H9 (cell line): ENCODE measurements at places on chromosomes 7 and 10. TPM values are rescaled to one million over a fixed set of nuclear protein-coding genes. Genes with fewer than 3 reads are reported as not detected.

DNA sequence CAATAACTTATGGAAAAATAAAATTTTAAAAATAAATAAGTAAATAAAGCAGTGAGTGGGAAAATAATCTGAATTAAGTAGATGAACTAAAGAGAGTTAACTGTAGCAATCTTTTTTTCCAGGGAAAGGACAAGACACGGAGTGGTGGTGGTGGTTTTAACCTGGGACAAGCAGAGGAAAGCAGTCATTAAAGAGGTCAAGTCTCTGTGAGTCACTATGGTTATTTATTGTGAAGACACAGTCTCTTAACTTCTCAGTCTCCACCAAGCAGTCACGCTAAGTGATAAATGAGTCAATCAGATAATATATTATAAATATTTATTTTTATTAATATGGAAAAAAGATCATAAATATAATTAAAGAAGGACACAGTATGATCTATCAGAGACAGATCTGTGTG is 228.1 kb upstream of the MEOX2 start:
- no peaks in the 10 kb centered on the region for H3K36me3 ChIP-seq
- H3K4me3 ChIP-seq, result no peak overlapping the region
- no peaks in the 10 kb centered on the region for H3K4me1 ChIP-seq
- no peaks in the 10 kb centered on the region for H3K27me3 ChIP-seq
- no peak overlapping the region for H3K27ac ChIP-seq

DNA sequence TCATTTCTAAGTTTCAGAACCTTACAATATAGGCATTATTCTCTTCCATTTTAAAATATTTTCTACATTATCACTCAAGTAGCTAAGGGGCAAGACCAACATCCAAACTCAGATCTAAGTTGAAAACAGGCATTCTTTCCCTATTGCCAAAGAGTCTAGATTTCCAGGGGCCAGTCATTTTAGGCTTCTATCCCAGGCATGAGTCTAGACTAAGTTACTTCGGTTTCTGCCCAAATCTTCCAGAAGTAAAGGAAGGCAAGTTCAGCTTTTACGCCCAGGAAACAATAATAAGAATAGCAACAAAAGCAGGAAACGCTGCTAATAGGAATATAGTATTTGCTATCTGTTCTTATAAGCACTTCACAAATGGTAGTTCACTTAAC is 189.9 kb downstream of the DGKI start:
- H3K36me3 ChIP-seq, result no peaks in the 10 kb centered on the region; the same call in 1 of the 2 replicates
- H3K27ac ChIP-seq, result no peak overlapping the region
- peaks cover 10% of the 10 kb centered on the region for H3K4me1 ChIP-seq
- no peak overlapping the region; the same call in 2 of the 3 replicates for H3K4me3 ChIP-seq
- H3K27me3 ChIP-seq, result no peaks in the 10 kb centered on the region
- no peak for DNase-seq

GRCh38 chr7:70432567-70433001 is 699.4 kb upstream of the GALNT17 start:
- DNase-seq, result no peak
- H3K27ac ChIP-seq, result no peak overlapping the region
- no peaks in the 10 kb centered on the region for H3K36me3 ChIP-seq
- no peaks in the 10 kb centered on the region for H3K27me3 ChIP-seq

DNA sequence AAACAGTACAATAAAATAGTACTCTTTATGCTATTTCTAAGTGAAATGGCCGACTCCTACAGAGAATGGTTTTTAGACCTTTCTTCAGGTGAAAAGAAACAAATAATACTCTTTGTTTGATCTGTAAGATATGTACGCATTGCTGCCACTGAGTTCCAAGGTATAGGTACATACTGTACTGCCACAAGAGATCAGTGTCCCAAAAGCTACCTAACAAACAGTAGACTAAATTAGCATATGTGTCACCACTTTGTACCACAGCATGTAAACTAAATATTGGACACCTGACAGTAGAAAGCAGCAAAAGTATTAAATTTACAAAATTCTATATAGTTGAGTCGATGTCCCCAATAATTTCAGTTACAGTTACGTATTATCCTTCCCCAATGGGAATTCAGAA is 14.4 kb downstream of the MTPN start:
- H3K4me1 ChIP-seq, result no peaks in the 10 kb centered on the region
- H3K36me3 ChIP-seq, result peaks cover 2% of the 10 kb centered on the region; the same call in 1 of the 3 replicates
- no peak overlapping the region for H3K4me3 ChIP-seq

GRCh38 chr10:13788711-13789447 is 202.1 kb downstream of the PRPF18 start:
- no peak overlapping the region for H3K4me3 ChIP-seq
- peaks cover 9% of the 10 kb centered on the region; the same call in 1 of the 2 replicates for H3K36me3 ChIP-seq
- DNase-seq, result no peak
- H3K4me1 ChIP-seq, result no peaks in the 10 kb centered on the region
- H3K27ac ChIP-seq, result no peak overlapping the region

DNA sequence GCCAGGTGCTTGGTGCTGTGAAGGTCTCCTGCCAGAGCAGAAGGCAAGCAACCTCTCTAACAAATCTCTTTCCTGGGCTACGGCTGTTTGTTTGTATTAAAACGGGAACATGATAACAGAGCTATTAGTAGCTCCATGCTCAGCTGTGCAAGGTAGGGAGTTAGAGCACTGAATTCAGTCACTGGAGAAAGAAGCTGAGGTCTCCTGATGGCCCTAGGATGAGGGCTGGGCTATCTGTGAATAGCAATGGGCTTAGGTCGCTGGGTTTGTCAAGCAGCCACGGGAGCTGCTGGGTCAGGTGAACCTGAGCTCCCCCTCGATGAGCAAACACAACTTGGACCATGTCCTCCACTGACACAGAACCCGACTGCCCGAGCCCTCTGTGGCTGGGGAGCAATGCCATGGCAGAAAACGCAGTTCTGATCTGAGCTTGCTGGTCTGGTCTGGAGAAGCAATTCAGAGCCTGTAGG is 24.4 kb downstream of the TACC2 start:
- H3K4me1 ChIP-seq, result no peaks in the 10 kb centered on the region
- H3K27me3 ChIP-seq, result no peaks in the 10 kb centered on the region
- H3K36me3 ChIP-seq, result no peaks in the 10 kb centered on the region
- no peak overlapping the region for H3K4me3 ChIP-seq
- no peak for DNase-seq

- no peak overlapping the region for H3K4me3 ChIP-seq
- DNase-seq, result no peak
- H3K27me3 ChIP-seq, result no peaks in the 10 kb centered on the region
- no peaks in the 10 kb centered on the region; the same call in 1 of the 2 replicates for H3K4me1 ChIP-seq
Measured at GRCh38 chr7:151424799-151425198, 15.0 kb upstream of the WDR86 start.

ARPC1A gene
- 169 TPM in 2 replicates for total RNA-seq

PMPCB gene
- total RNA-seq, result 84.9 and 90.6 TPM in 2 replicates

CDHR1 gene
- total RNA-seq, result 6.4 and 6.6 TPM in 2 replicates

CDH23 gene
- total RNA-seq, result 1.1 and 2.1 TPM in 2 replicates
